Activated CD4-positive, alpha-beta T cell treated with anti-CD3 and anti-CD28 coated beads, Interleukin-2, Interleukin-4, amounts not matched to agents 100 ng/mL and 50 ng/mL, durations not matched to agents 16 hours and 8 hours (primary cell): ENCODE measurements at places on chromosomes 12 and 14.

GRCh38 chr12:2614341-2614740, 180.4 kb upstream of the FKBP4 start:
- no peak for DNase-seq

- DNase-seq: no peak
Observed at GRCh38 chr12:57171668-57172067, 24.2 kb upstream of the LRP1-AS start.

- no peak for DNase-seq
Observed at GRCh38 chr12:110995016-110995415, 74.6 kb upstream of the MYL2 start.

DNA sequence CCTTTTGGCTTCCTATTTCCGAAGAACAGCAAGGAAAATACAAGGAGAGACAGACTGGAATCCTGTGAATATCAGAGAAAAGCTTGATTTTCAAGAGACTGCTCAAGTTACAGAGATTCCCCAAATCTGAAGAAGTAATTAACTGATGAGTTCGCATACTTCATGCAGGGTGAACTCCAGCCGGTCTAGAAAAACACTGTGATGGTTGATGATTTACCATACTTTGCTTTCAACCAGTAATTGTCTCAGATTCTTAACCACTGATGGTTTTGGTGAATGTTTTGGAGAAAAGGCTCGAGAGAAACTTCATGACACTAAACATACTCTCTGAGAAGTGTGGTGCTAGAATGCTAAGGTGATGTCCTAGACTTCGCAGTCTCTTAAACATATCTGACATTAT, 4.4 kb upstream of the PLXNC1 start:
- no peak for DNase-seq

- no peak for DNase-seq
Observed at GRCh38 chr14:32435411-32435810, 106.3 kb downstream of the AKAP6 start.
